ENCODE measurements at places on chromosomes 7 and 10.

GRCh38 chr10:21497177-21497807 is 28.2 kb downstream of the SKIDA1 start:
- peak; percentile 84 for DNase-seq

- peak; percentile 19 for DNase-seq
Observed at GRCh38 chr10:114868870-114869519, 47.4 kb downstream of the FHIP2A start.

- no peak for DNase-seq
Observed at GRCh38 chr7:1313613-1314012, 80.9 kb downstream of the UNCX start.

DNA sequence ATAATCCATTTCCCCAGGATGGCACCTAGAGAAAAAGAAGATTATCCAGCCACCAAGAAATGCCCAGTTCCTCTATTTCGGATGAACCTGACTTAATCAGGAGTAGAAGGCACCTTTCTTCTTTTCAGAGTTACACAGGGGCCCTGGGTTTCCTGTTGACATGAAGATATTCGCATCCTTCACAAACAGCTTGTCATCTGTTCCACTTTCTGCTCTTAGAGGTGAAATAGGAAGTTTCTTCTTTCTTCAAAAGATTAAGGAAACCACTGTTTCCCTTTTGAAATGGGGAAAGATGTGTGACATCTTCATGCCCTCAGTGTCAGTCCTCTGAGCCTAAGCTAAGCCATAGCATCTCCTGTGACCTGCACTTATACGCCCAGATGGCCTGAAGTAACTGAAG is 39.1 kb upstream of the RAB18 start:
- DNase-seq, result no peak

DNA sequence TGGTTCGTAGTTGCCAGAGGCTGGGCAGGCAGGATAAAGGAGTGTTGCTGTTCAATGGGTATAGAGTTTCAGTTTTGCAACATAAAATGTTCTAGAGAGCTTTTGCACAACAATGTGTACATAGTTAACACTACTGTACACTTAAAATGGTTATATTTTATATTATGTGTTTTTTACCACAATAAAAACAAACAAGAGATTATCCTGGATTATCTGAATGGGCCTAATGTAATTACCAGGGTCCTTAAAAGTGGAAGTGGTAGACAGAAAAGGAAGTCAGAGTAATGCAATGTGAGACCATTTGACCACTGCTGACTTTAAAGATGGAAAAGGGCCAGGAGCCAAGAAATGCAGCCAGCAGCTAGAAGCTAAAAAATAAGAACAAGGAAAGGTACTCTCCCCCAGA is 159.7 kb downstream of the SGMS1 start:
- DNase-seq, result peak; percentile 11

DNA sequence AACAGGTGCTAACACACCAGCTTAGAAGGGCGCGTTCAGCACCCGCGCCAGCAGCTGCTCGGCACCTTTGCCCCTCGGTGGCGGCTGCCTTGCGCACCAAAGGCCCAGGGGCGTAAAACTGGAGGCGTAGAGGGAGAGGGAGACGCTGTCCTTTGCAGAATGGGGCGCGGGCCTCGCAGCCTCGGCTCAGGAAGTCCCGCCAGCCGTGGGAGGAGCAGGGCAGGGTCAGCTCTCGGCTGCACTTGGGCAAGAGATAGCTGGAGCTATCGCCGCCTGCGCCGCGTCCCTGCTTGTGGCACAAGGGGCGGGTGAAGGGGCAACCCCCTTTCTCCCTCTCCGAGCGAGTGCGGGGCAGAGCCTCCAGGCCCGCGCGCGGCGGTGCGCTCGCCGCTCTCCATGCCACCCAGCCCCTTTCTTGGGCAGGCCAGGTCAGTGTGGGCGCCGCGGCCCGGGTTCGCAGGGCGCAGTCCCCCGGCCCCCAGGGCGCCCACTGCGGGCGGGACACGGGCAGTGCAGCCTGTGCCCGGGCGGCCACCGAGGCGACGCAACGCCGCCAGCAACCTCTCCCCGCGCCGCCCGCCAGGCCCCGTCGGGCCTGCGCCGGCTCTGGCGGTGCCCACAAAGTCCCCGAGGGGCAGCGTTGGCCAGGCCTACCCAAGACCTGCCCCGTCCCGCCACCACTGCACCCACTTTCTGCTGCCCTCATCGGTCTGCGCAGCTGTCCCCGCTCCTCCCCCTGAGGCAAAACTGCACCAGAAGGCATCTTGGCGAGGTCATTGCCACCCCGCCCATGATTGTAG is 4.1 kb downstream of the NEUROD6 start:
- no peak for DNase-seq

- DNase-seq, result no peak
Observed at GRCh38 chr10:1120801-1121211, 64.6 kb downstream of the WDR37 start.

GRCh38 chr7:131826960-131827359 is 270.5 kb upstream of the PODXL start:
- no peak for DNase-seq

DNA sequence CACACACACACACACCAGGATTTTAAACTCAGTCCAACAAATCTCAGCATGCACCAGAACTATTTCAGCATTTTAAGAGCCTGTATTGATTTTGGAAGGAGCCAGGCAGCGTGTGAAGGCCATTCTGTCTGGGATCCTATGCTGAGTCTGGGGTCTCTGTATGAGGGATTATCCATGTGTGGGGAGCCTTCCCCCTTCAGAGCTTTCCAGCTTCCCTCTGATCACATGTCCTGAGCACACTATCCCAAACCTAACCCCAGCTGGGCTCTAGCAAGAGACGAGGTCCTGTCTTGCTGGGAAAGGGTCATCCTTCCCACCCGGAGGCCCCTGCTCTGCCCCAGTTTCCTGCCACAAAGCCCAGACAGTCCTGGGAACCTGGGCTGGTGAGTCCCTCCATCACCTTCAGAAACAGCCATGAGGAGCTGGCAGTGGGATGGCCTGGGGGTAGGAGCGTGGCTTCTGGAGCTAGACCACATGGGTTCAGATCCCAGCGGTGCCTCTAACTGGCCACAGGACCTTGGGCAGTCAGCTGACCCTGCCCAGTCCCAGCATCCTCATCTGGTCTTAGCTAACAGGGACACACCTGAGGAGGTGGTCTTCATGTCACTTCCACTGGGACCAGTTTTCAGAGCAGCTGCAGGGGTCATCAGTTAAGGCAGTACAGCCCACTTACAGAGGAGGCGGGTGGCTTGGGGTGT is 79.6 kb upstream of the RET start:
- DNase-seq, result no peak

DNA sequence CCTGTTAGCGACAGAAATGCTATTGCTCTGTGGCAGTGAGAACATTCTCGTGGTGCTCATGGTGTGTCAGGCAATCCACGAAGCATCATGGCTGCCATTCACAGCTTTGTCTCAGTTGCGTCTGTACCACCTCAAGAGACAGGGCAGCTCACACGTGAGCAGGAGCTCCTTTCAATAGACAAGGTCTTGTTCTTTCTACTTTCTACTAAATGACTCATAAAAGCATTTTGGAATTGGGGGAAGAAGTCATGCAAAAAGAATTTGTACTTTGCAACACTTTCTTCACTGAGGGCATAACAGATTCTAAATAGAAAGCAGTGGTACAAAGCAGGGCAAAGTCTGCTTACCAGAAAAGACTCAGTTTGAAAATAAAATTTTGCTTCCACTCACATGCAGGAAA is 638.5 kb downstream of the PHTF2 start:
- peak; percentile 19 for DNase-seq

GRCh38 chr10:52447931-52448353 is 133.9 kb downstream of the DKK1 start:
- peak; percentile 10 for DNase-seq

DNA sequence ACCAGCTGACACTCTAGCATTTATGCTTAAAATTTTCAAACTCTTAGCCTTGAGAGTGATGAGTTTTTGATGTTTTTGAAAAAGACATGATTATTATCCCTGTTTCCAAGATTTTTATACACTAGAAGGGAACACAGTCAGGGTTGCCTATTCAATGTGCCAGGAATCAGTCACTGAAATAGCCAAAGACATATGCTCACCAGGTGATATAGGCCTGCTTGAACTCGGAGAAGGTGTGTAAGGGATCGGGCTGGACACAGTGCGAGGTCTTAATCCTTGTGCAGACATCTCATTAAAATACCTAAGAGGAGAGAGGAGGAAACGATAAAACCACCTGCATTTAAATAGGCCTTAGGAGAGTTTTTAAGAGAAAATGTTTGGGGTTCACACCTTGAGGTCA is 51.0 kb upstream of the MRLN start:
- no peak for DNase-seq

DNA sequence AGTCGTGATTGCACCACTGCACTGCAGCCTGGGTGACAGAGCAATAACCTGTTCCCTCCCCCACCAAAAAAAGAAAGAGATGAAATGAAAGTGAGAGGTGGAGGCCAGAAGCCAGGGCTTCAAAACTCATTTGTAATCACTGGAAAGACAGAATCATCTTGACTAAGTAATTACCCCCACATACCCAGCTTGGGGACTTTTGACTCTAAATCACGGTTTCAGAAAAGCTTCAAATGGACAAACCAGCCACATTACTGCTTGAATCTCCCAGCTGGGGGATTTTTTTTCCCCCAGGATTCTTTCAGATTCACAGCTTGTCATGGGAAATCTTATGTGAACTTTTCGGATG is 361.0 kb downstream of the FRMD4A start:
- no peak for DNase-seq

- no peak for DNase-seq
Observed at GRCh38 chr7:92645114-92646061, 55.2 kb upstream of the FAM133B start.

GRCh38 chr10:14667280-14667679 is 107.4 kb downstream of the FAM107B start:
- DNase-seq, result peak; percentile 32

DNA sequence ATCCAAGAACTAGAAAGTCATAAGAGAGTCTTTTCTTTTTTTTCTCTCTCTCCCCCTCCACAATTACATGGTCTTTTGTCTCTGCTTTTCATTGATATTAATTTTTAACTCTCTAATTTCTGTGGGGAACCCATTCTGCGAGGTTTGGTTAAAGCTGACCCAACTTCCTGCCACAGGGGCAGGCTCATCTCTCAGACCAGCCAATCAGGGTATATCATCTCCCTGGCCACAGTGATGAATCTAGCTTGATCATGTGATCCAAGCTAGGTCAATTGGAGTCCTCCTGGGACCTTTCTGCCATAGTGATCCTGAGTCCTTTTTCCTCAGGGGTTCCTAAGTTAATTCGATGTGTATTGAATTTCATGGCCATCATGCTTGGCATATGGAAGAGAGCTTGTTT is 38.0 kb upstream of the TRUB1 start:
- DNase-seq, result no peak

DNA sequence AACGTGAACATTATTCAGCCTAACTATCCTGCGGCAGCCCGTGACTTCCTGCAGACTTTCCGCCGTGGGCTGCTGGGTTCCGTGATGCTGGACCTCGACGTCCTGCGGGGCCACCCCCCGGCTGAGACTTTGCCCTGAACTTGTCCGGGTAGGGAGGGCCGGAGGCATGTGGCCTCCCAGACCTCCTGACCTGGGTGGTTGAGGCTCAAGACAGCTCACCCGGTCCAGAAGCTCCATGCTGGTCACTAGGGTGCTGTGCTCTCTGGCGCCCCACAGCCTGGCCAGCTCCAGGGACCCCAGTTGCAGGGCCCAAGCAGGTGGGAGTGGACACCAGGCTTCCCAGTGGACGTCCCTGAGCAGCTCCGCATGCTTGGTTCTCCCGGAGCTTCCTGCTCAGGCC is 4.4 kb downstream of the SPRN start:
- DNase-seq, result no peak

- no peak for DNase-seq
Observed at GRCh38 chr7:140015471-140015970, 47.2 kb downstream of the PARP12 start.

- no peak for DNase-seq
Observed at GRCh38 chr7:108322925-108323832, 133.1 kb downstream of the NRCAM start.

GRCh38 chr7:135665042-135665441 is 2.7 kb downstream of the STMP1 start:
- DNase-seq, result no peak

- DNase-seq, result no peak
Observed at GRCh38 chr7:38685851-38686250, 54.7 kb upstream of the AMPH start.

GRCh38 chr10:98414932-98415730 is at the start of gene PYROXD2:
Gene PYROXD2, minus strand, starts transcription at chr10:98415182. Its CDS starts 47 bp downstream, at chr10:98415135.
- peak; percentile 90 for DNase-seq

GRCh38 chr10:99775850-99776249 is 6.6 kb upstream of the ABCC2 start:
- DNase-seq, result peak; percentile 90

- DNase-seq, result peak; percentile 77
Observed at GRCh38 chr7:2019711-2020511, 212.8 kb downstream of the MAD1L1 start.

DNA sequence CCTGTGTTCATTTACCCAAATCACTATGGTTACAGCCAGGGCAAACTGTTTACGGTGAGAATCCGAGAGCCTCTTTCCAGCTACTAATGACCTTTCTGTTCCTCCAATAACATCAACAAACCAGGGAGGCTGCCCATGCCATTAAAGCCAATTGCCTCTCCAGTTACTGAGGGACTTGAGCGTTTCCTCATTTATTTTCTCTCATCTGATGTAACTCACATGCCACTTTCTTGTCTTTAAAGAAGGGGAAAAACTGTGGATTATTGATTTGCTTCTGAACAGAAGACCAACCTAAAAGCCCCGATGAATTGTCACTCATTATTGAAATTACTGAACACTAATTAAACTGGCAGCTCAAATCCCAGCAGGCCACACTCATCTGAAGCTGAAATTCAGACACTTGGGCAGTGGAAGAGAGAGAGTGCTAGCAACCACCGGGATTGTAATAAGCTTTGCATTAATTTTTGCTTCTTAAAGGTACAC is 595.8 kb upstream of the MKI67 start:
- no peak for DNase-seq

DNA sequence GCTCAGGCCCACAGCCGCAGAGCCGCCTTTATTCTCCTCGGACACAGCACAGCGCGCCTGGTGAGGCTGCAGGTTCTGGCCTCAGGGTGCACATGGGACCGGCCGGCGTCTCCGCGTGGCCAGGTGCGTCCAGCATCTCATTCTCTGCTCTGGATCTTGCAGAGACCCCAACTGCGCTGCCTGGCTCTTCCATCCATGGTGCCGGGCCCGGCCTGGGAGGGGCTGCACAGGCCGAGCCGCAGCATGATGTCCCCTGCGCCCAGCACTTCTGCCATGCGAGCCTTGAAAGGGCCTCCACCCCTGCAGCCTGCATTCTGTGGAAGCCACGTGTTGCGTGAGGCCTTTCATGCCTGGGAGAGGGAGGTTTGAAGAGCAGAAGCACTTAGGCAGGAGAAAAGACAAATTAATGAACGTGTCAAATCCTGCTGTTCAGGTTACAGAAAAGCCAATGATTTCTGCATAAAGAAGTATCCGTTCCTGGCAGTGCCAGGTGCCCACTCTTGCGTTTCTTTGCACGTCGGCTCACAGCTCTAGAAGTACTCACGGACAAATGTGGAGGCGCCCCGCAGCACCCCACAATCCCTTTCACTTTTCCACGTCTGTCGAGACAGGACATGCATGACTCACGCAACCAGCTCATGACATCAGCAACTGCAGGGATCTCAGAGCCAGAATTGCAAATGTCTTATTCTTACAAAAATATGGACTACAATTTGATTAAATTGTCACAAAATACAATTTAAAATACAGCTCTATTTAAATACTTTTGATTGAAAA is 571.4 kb downstream of the DNAJB6 start:
- no peak for DNase-seq
